ENCODE measurements at places on chromosomes 7 and 10. TPM values are rescaled to one million over a fixed set of nuclear protein-coding genes. Genes with fewer than 3 reads are reported as not detected.

Gene TEX36
- polyA plus RNA-seq = not detected

Gene PRTFDC1
- 49.5 TPM for polyA plus RNA-seq

Gene GOLGA7B
- 0.17 TPM for polyA plus RNA-seq

Gene LBX1
- polyA plus RNA-seq = 0.56 TPM

Gene BAIAP2L1
- 17.0 TPM for polyA plus RNA-seq

Gene SLC16A9
- 44.0 TPM for polyA plus RNA-seq

Gene TRIM50
- not detected for polyA plus RNA-seq

Gene AGK
- 40.6 TPM for polyA plus RNA-seq

Gene USP6NL
- 25.4 TPM for polyA plus RNA-seq

Gene TMEM229A
- 1.2 TPM for polyA plus RNA-seq

Gene FAM237B
- polyA plus RNA-seq = 0.31 TPM

Gene PGAM2
- polyA plus RNA-seq = not detected

Gene MOGAT3
- 0.07 TPM for polyA plus RNA-seq

Gene SEMA3E
- 21.6 TPM for polyA plus RNA-seq

Gene ANKRD1
- 0.11 TPM for polyA plus RNA-seq

Gene HSPA12A
- polyA plus RNA-seq = 10.4 TPM

Gene CHN2
- 3.7 TPM for polyA plus RNA-seq

Gene OGDHL
- polyA plus RNA-seq = 0.89 TPM

Gene WDFY4
- polyA plus RNA-seq = 5.6 TPM

Gene UBE2D1
- polyA plus RNA-seq = 30.3 TPM

Gene STK32C
- 10.0 TPM for polyA plus RNA-seq

Gene CLDN15
- 11.9 TPM for polyA plus RNA-seq

Gene ANKRD61
- polyA plus RNA-seq = 4.5 TPM

Gene CFAP43
- polyA plus RNA-seq = 16.2 TPM

Gene CPA2
- 0.35 TPM for polyA plus RNA-seq

Gene CAV1
- 420 TPM for polyA plus RNA-seq

Gene STAG3
- polyA plus RNA-seq = 23.9 TPM

Gene GRM3
- 0.20 TPM for polyA plus RNA-seq

Gene KIF11
- polyA plus RNA-seq = 55.3 TPM

Gene CALML5
- not detected for polyA plus RNA-seq

Gene CRYGN
- polyA plus RNA-seq = 0.55 TPM

Gene TMEM225B
- 1.1 TPM for polyA plus RNA-seq

Gene ATOH7
- 0.14 TPM for polyA plus RNA-seq

Gene SPDYE8
- polyA plus RNA-seq = 1.1 TPM

Gene PIK3AP1
- 3.6 TPM for polyA plus RNA-seq

Gene RBM33
- polyA plus RNA-seq = 45.5 TPM

Gene CEP55
- polyA plus RNA-seq = 11.1 TPM

Gene SFTPD
- 10.6 TPM for polyA plus RNA-seq

All from left lung (tissue), 14 donors.